ENCODE measurements at places on chromosomes 4 and X. TPM values are rescaled to one million over a fixed set of nuclear protein-coding genes. Genes with fewer than 3 reads are reported as not detected.

DNA sequence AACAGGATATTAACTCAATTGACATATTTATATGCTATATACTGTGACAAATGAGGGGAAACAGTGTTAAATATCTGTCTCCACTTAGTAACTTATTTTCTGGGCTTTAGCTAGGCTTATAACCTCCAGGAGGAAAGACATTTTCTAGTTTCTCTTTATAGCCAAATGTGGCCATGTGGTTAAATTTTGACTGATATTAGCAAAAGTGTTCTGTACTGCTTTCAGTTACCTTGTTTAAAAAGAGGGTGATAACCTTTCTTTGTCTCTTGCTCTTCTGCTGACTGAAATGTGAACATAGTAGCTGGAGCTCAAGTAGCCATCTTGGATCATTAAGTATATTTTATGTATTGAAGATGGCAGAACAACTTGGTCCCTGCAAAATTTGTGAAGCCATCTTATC is 253.7 kb downstream of the PDHA2 start:
- H3K4me1 ChIP-seq: no peaks in the 10 kb centered on the region
- H3K27ac ChIP-seq: no peak overlapping the region
- no peaks in the 10 kb centered on the region for H3K27me3 ChIP-seq
- no peaks in the 10 kb centered on the region for H3K36me3 ChIP-seq

GRCh38 chr4:3701736-3702560 is 64.2 kb upstream of the ADRA2C start:
- peaks cover 56% of the 10 kb centered on the region for H3K27me3 ChIP-seq
- H3K36me3 ChIP-seq: no peaks in the 10 kb centered on the region
- H3K4me1 ChIP-seq: no peaks in the 10 kb centered on the region
- H3K27ac ChIP-seq: no peak overlapping the region
- no peak overlapping the region for H3K4me3 ChIP-seq

- no peak overlapping the region for H3K27ac ChIP-seq
- no peaks in the 10 kb centered on the region for H3K4me1 ChIP-seq
- peak overlapping the region; percentile 75 for H3K4me3 ChIP-seq
- H3K27me3 ChIP-seq: peaks cover 7% of the 10 kb centered on the region
These were observed 1.1 kb downstream of the ZCCHC18 start for GRCh38 chrX:104113222-104113965.

- no peak overlapping the region for H3K4me3 ChIP-seq
- no peaks in the 10 kb centered on the region for H3K4me1 ChIP-seq
- H3K27me3 ChIP-seq: no peaks in the 10 kb centered on the region
- H3K27ac ChIP-seq: no peak overlapping the region
- DNase-seq: peak; percentile 46
These were observed 23.5 kb downstream of the NDP start for GRCh38 chrX:43949669-43950068.

BEND4 gene
- not detected for total RNA-seq

TEX13C gene
- not detected for total RNA-seq

MYOZ2 gene
- total RNA-seq: not detected

Measured in PC-3 (cell line).